ENCODE measurements at places on chromosomes 12 and 14.

GRCh38 chr14:97491697-97492096 is 694.5 kb downstream of the VRK1 start:
- DNase-seq: no peak

DNA sequence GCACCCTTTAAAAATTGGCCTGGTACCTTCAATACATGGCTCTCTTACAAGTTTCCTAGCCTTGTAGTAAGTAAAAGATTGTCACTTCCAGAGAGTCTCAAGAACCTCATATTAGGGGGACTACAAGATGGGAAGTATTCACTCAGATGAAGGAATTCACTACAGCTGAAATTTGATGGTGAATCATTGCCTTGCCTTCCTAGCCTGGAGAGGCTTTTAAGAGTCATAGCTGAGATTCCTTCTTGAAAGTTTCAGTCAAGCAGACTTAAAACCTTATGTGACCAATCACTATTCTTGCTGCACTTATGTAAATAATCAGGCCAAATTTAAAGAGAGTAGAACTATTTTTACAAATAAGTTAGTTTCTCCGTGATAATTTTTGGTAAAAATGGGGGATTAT is 451.6 kb downstream of the TRHDE start:
- DNase-seq: no peak

- DNase-seq: no peak
These were observed 405.8 kb downstream of the ATP23 start for GRCh38 chr12:58347188-58347587.

GRCh38 chr14:54498579-54498978 is 9.8 kb upstream of the GMFB start:
- DNase-seq: no peak

GRCh38 chr12:57111031-57111734 is at the start of gene STAT6:
STAT6 (minus strand) TSS chr12:57111362; CDS start chr12:57108278, 3,084 bp downstream.
- no peak for DNase-seq

GRCh38 chr12:40226705-40227104 is 1.9 kb downstream of the LRRK2 start:
- DNase-seq: no peak

DNA sequence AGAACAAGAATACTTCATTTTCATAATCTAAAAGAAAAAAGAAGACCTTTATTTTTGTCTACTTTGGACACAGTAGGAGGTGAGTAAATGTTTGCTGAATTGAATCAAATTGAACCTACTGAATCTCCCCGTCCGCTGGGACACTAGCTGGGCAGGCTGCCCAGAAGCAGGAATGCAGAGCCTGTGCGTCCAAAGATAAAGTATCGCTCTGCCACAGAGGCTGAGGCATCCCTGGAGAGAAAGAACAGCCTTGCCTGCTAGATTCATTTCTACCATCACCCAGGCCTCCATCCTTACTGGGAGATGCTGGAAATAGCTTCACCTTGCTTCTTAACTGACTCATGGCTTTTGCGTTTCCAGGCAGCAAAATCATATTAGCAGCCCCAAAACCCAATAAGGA is 64.1 kb upstream of the TSPAN11 start:
- DNase-seq: no peak

DNA sequence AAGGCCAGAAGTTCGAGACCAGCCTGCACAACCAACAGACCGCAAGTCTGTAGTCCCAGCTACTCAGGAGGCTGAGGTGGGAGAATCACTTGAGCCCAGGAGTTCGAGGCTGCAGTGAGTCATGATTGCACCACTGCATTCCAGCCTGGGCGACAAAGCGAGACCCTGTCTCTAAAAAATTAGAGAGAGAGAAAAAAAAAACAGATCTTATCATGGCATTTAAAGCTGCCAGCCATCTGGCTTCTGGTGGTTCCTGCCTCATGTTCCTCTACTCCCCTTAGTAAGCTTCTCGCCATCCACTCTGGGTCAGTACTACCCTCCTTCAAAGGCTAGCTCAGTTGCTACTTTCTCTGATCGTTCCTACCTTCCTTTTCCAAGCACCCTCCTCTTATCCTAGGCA is 16.1 kb downstream of the CLSTN3 start:
- no peak for DNase-seq

GRCh38 chr12:50563434-50563787 is 58.6 kb downstream of the DIP2B start:
- no peak for DNase-seq

DNA sequence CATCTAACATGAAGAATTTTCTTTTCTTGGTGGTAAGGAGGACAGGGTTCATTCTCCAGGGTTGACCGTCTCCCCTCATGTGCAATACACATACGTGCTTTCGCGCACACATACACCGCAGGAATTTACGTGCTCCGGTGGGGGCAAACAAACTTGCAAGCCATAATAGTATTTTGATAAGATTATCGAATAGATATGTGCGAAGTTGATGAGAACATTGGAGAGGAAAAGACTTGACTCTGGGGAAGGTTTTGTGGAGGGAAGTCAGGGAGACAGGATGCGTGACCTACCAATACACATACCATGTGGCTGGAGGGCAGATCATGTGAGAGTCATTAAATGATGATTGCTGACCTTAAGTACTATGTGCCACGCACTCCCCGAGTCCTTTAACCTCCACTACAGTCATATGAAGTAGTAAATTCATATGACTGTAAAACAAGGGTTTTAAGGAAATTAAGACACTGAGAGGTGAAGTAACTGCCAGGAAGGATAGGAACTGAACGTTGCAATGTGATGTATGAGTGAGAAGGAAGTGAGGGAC is 921 bp downstream of the RAD51B start:
- no peak for DNase-seq

DNA sequence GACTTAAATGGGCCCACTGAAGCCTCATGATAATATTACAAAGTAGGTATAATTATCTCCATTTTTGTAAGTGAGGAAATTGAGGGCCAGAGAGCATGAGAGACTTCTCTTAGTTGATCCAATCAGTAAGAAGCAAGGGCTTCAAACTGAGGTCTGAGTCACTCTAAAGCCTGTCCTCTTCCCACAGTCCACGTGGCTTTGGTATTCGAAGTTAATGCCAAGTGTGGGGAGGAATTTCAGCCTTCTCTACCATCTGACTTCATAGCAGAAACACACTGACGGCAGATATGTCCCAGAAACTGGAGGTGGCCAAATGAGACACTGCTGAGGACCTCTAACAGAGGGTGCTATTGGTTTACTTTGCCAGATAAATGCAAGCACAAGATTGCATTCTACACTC is 114.4 kb upstream of the OVCH1 start:
- no peak for DNase-seq
